ENCODE measurements at places on chromosomes 12 and 14.

- no peak for DNase-seq
These were observed 12.3 kb downstream of the SCARB1 start for GRCh38 chr12:124851342-124851741.

DNA sequence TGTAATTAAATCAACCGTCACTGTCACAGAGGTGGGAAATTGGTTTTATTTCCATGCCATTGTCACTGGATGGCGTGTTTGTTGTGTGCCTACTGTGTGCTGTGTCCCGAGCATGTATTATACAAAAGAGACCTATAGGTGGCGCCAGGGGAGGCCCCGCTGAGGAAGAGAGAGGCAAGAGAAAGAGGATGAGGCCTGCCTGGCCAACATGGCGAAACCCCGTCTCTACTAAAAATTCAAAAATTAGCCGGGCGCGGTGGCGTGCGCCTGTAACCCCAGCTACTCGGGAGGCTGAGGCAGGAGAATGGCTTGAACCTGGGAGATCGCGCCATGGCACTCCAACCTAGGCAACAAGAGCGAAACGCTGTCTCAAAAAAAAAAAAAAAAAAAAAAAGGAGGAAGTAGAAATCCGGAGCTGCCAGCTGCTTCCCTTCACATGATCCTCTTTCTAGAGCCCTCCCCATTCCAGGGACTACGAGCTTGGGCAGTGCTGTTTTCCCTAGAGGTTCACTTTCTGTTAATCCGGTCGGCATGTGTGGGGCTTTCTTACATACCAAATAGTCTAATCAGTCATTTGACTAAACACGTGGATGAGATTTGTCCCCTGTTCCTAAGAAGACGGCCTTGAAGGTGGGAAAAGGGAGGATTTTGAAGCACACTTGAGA lies 6.4 kb upstream of the CCDC175 start:
- no peak for DNase-seq

DNA sequence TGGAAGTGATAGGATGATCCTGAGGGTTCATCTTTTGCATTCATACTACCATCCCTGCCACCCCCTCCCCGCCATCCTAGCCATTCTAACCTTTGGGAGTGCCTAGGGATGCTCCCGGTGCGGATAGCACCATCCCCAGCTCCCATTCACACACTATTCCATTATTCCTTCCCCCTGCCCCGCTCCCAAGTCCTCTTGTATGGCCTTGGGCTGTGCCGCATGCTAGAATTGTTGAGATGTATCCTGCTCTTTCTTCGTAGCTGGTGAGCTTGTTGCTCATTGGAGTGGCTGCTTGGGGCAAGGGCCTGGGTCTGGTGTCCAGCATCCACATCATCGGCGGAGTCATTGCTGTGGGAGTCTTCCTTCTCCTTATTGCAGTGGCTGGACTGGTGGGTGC lies 644 bp downstream of the TSPAN31 start:
- no peak for DNase-seq

GRCh38 chr14:23070262-23071129 lies 13.2 kb upstream of the CDH24 start:
- no peak for DNase-seq

- peak; percentile 15 for DNase-seq
These were observed 61.6 kb upstream of the DAAM1 start for GRCh38 chr14:59126714-59127436.

GRCh38 chr14:35277179-35277578 lies 15.0 kb upstream of the PSMA6 start:
- no peak for DNase-seq

DNA sequence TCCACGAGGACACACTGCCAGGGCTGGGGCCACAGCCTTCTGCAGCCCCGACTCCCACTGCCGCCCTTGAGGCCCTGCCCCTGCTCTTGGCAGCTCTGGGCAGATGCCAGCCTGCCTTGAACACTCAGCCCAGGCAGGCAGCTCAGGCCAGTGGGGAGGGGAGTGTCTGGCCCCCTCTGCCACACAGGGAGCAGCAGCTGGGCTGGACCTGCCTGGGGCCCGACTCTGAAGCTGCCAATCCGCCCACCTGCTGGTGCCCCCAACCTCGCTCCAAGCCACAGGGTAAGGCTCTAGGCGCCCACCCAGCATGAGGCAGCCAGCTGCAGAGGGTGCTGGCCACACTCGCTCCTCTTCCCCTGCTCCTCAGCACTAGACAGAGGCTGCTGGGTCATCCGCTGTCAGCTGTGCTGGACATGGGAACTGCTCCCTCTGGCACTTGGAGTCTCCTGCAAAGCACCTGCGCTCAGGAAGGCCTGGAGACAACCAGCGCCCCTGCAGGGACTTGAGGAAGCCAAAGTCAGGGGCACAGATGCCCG lies 24.6 kb upstream of the NUDT14 start:
- DNase-seq: no peak

- no peak for DNase-seq
These were observed 12.4 kb downstream of the MGST1 start for GRCh38 chr12:16359512-16360491.

GRCh38 chr12:132111654-132112304 lies 32.3 kb downstream of the DDX51 start:
- no peak for DNase-seq

GRCh38 chr12:65878540-65878939 lies 54.3 kb downstream of the HMGA2 start:
- DNase-seq: no peak

DNA sequence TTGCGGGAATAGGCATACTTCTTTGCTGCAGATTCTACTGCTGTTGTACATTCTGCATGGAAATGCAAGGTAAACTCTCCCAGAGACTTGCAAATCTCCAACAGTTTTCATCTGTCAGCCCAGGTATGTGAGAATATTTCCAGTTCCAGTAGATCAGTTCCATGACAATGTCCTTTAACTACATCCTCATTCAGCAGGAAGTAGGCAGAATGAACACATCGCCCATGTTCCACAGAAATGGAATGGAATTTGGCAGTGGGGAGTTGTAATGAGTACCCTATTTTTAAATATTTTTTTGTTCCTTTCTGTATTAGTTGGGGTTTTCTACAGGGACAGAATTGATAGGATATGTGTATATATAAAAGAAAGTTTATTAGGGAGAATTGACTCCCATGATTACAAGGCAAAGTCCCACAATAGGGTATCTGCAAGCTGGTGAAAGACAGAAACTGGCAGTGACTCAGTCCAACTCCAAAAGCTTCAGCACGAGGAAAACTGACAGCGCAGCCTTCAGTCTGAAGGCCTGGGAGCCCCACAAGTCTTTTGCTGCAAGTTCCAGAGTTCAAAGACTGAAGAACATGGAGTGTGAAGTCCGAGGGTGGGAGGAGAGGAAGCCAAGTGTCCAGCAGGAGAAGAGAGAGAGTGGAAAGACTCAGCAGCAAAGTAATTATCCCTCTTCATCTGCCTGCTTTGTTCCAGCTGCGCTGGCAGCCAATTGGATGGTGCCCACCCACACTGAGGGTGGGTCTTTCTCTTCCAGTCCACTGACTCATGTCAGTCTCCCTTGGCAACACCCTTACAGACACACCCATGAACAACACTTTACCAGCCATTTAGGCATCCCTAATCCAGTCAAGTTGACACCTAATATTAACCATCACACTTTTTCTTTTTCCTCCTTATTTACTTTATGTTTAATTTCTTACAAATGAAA lies 110.4 kb upstream of the SCAF11 start:
- no peak for DNase-seq

DNA sequence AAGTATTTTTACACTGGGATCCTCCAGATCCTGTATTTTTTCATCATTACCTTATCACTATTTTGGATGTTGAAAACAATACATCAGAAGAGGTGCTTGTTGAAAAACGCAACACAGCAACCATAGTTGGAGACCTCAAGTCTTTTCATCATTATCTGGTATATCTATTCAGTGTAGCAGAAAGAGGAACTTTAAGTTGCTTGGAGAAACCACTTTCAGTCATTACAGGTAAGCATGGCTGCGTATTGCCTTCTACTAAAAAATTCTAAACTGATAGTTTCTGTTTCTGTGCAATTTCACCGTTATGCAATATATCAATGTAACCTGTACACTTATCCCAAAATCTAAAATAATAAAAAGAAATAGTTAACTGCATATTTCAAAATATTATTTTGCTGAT lies 32.2 kb upstream of the PTPRQ start:
- no peak for DNase-seq

DNA sequence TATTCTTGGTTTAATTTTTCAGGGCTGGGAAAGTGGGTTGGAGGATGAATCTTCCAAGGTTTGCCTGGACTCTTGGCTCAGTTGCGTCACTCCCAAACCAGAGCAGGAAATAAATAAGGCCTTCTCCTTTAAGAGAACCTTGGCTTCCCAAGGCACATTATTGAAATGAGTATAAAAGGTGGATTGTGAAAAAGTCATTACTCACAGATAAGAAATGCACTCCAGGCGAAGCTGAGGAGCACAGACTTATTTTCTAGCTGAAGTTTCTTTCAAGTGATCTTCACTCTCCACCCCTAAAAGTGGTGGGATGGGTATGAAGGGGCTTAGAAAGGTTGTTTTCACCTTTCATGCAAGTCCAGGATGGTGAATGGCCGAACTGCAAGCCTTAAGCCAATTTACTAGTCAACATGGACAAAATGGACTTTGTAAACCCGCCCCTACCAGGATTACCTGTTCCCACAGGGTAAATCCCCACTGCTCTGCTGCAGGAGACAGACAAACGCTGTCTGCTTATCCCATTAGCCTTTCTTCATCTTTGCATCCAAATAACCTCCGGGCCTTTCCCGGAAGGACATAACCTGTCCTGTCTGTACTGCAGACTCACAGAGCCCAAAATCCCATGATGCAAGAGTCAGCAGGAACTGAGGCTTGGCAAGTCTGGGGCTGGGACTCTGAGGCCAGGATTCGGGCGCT lies 207.6 kb downstream of the BCL11B start:
- no peak for DNase-seq

GRCh38 chr12:9379023-9379742 lies 171.0 kb upstream of the PZP start:
- DNase-seq: no peak

DNA sequence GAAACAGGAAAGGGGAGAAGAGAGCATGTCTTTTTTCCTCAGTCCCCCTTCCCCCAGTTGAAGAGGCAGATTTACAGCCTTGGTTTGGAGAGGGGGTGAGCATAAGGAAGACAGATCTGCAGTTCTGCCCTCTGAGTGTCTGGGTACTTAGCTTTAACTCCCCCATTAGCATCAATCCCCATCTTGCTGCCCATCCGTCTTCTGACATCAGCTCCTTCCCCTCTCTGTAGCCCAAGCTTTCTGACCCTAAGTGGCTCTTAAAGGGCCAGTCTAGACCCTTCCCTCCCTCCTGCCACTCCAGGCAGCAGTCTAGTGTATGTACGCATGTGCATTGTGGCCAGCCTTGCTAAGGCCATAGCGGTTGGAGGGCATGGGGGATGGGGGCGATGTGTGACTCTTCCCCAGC lies 7.3 kb downstream of the GPR84 start:
- DNase-seq: no peak

DNA sequence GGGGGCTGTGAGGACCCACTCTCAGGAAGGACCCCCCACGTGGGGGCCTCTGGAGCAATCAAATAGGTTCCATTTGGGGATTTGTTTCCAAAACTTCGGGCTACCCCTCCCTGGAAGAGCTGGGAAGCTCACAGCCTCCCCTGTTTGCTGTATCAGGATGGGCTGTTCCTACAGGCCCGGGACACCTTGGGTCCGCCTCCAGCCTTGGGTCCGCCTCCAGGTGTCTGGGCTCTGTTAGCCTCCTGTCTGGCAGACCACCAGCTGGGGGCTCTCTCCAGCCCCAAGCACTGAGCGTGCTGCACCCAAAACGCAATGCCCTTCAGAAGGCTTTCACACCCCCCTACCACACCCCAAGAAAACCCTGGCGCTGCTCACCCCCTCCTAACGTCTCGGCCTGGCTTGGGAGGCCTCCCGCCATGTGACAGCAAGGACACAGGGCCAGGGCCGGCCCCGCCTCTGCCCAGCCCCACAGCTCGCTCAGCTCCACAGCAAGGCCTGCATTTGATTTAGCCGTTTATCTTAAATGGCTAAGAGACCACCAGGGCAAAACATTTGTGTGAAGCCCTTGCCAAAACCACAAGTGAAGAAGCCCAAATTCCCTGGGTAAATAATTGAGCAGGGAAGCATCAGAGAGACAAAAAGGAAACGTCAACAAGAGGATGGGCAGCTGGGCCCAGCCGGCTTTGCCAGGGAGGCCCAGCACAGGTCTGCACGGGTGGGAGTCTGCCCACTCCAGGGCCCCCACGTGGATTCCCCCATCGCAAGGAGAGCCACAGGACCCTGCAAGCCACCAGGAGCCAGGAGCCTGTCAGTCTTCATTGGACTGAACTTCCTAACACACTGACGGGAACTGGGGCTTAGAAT lies 39.9 kb downstream of the BCL11B start:
- DNase-seq: peak; percentile 34

DNA sequence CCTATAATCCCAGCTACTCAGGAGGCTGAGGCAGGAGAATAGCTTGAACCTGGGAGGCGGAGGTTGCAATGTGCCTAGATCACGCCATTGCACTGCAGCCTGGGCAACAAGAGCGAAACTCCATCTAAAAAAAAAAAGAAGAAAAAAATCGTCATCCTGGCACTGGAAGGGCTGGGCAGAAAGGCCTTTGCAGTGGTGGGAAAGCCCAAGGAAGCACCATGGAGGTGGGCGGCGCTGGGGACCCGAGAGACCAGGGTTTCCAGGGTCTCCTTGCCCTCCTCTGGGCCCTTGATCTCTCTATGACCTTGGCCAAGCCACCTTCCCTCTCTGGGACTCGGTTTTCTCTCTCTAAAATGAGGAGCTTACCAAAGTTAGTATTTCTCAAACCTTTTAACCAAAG lies 65.4 kb downstream of the LGMN start:
- DNase-seq: no peak

DNA sequence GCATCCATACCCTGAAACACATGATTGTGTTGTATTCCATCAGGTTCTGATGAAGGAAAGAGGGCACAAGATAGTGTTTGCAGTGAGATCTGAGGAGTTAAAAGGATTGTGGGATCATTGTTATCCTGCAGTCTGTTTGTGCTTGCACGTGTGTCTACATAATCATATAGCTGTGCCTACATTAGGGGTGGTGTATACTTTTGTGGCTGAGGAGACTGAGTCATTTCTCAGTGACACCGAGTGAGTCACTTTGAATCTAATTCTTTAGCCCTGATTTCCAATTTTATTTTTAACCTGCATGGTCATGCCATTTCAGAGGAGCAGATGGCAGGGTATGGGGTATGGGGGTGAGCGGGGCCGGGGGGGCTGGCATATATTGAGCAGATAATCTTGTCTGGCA lies 133.2 kb downstream of the ANO4 start:
- no peak for DNase-seq

GRCh38 chr12:108305991-108306501 lies 33.1 kb downstream of the CMKLR1 start:
- DNase-seq: no peak

All from activated naive CD4-positive, alpha-beta T cell treated with Interleukin-2 at 50 U/mL for 16 hours (primary cell).